Nephron progenitor cell (in vitro differentiated cells): ENCODE measurements at places on chromosomes 7 and 10.
A peak's percentile ranks its signal among the peaks of the same experiment; 100 is the strongest.

DNA sequence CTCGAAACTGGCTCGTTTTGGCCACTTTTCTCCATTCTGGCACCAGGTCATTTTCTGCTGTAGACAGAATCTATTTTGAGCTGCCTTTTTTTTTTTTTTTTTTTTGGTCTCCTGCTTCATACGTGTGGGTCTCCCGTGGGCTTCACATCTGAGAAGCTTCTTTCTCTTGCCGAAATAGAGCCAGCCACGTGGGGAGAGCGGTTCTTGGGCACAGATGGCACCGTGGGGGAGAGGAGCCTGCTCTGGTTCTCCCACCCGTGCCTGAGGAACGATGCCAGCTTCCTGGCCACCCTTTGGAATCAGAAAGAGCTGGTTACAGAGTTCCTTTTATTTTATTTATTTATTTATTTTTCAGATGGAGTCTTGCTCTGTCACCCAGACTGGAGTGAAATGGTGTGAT is 48.7 kb upstream of the OCM2 start:
- DNase-seq = no peak

DNA sequence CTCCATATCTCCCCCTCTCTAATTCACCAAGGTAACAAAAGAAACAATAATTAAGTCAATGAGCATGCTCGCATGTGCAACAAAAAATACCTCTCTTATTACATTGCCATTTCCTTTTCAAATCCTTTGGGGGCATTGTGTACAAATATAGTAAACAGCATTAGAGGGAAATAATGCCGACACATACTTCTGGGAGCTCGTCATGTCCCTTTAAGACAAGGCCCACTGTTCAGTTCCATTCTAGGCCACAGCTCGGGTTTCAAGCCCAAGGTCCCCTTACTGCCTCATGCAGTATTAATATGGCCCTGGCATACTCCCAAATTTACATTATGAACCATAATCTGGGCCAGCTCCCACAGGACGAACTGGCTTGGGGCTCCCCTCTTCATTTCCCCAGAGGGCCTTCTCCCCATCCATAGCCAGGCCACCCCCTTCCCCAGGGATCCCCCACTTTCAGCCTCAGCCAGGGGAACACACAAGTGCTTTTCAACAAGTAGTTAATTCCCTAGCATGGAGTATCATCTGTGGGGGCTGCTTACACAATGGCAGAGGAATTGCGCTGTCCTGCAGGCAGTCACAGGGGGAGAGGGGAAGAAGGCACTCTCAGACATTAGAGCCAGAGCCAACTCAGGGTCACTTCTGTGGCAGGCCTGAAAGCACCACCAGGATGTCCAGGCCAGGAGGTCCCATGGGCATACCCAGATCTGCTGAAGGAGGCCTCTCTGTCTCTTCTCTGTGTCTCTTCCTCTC is 110.6 kb downstream of the KCNMA1 start:
- no peak for DNase-seq

DNA sequence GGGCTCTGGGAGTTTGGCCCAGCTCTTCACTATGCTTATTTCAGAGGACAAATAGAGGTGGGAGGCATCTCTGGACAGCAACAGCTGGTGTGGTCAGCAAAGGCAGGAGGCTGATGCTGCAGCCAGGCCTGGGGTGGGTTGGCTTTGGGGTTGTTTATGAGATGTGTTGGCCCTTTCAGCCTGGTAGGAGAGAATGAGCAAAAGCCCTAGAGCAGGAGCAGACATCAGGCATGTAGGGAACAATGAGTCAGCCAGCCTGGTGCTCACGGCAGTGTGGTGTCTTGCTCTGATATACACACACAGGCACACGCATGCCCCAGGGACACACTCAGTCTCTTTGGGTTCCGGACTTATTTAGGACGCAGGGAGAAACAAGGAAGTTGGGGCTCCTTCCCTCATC is 157.1 kb downstream of the PRKCQ start:
- DNase-seq = no peak

DNA sequence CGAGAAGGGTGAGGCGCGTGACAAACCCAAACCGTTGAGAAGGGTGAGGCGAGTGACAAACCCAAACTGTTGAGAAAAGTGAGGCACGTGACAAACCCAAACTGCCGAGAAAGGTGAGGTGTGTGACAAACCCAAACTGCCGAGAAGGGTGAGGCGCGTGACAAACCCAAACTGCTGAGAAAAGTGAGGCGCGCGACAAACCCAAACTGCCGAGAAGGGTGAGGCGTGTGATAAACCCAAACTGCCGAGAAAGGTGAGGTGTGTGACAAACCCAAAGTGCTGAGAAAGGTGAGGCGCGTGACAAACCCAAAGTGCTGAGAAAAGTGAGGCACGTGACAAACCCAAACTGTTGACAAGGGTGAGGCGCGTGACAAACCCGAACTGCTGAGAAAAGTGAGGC is 25.0 kb downstream of the ESYT2 start:
- DNase-seq = no peak

DNA sequence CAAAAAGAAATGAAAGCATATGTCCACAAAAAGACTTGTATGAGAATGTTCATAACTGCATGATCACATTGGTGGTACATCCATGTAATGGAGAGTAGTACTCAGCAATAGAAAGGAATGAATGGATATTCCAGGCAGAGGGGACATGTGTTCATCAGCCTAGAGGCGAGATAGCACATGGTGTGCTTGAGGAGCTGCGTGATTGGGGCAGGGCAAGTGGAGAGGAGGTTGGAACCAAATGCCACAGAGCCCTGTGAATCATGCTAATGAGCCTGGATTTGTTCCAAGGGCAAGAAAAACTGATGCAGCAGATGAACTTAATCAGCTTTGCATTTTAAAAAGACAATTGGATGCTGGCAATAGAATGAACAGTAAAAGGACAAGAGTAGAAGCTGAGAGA is 73.3 kb downstream of the C10orf90 start:
- DNase-seq = no peak

DNA sequence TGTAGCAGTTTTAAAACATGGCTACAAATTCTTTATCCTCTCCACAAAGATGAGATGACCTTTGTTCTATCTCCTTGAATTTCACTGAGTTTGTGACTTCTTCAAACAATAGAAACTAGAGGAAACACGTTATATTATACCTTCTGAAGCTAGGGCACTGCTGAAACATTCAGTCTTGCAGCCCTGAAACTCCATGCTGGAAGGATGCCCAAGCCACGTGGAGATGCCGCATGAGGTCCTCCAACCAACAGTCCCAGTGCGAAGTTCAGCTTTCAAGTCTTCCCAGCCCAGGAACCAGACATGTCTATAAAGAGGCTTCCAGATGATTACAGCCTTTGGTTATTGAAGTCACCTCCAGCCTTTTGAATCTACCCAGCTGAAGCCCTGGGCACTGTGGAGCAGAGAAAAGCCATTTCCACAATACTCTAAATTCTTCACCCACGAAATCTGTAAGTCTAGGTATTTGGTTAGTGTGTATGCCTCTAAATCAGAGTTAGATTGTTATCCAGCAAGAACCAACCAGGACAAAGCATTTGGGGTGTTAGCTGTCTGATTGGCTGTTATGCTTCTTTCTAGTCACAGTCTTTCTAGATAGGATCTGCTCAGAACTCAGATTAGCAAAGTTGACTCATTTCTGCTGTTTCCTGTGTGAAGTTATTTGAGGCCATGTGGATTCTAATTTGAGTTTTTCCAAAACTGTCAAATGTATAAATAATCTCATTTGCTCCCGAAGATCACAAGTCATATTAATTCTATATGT is 186.5 kb upstream of the TMEM72 start:
- no peak for DNase-seq

GRCh38 chr10:114498413-114499111 is 94.3 kb upstream of the AFAP1L2 start:
- DNase-seq = no peak

GRCh38 chr7:150966002-150966401 is 12.1 kb downstream of the KCNH2 start:
- DNase-seq = no peak

- no peak for DNase-seq
Observed at GRCh38 chr7:41916450-41916927, 213.6 kb upstream of the INHBA start.

GRCh38 chr7:34160261-34160752 is 255.0 kb downstream of the BMPER start:
- DNase-seq = no peak

GRCh38 chr10:131480861-131481260 is 169.3 kb upstream of the TCERG1L start:
- DNase-seq = no peak

DNA sequence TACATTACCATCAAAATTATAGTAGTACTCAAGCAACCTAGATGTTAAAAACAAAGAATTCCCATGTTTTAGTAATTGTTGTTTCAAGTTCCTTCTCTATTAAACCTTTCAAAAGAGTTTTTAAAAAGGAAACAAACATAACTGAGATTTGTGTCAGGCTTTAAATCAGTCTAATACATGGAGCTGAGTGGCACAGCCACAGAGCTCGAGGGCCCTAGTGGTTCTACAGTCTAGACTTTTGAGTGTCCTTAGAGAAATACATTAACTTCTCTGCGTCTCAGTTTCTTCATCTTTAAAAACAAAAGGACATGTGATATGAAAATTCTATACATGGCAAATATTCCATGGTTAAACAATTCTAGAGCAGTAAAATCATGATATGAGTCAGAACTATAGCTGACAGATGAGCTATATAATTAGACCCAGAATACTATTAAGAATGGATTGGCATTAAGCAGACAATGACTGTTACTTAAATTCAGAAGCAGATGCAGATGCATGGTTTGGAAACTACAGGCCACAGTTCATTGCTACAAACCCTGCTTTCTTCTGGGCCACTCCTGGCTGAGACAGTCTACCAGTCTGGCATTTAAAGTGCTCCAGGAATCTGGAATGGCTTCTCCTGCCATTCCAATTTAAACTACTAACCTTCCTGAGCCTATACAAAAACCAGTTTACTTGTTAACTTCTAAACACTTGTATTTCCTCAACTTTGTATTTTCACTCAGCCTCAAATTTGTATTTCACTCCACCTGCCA is 77.4 kb downstream of the EPC1 start:
- DNase-seq = no peak

- peak; percentile 58 for DNase-seq
Observed at GRCh38 chr10:3068968-3069737, 1.8 kb downstream of the PFKP start.

DNA sequence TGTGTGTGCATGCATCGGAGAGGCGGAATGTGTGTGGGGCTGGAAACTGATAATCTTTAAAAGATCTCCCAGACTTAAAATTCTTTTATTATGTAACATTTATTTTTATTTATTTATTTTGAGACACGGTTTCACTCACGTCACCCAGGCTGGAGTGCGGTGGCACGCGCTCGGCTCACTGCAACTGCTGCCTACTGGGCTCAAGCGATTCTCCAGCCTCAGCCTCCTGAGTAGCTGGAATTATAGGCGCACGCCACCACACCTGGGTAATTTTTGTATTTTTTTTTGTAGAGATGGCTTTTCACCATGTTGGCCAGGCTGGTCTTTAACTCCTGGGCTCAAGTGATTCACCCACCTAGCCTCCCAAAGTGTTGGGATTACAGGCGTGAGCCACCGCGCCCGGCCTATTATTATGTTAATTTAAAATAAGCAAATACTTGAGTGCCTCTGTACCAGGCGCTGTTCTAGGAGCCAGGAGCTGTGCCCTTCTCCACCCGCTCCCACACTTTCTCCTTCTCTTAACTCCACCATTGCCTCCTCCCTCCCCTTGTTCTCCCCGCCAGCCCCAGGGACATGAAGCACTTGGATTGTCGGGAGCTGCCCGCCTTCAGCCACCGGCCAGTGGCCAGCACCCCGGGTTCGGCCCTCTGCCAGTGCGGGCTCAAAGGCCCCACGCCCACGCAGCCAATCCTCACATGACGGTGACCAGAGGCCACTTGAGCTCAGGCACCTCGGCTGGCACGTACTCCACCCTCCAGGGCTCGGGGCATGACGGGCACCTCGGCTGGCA is 163.6 kb downstream of the DNAJB6 start:
- DNase-seq = no peak

DNA sequence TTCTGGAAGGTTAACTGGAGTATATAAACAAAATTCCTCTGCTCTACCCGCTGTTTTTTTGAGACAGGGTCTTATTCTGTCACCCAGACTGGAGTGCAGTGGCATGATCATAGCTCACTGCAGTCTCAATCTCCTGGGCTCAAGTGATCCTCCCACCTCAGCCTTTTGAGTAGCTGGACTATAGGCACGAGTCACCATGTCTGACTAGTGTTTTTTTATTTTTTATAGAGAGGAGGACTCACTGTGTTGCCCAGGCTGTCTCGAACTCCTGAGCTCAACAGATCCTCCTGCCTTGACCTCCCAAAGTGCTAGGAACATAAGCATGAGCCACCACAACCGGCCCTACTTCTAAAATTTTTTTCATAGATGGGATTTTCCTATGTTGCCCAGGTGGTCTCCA is 2.2 kb downstream of the RAB18 start:
- no peak for DNase-seq

DNA sequence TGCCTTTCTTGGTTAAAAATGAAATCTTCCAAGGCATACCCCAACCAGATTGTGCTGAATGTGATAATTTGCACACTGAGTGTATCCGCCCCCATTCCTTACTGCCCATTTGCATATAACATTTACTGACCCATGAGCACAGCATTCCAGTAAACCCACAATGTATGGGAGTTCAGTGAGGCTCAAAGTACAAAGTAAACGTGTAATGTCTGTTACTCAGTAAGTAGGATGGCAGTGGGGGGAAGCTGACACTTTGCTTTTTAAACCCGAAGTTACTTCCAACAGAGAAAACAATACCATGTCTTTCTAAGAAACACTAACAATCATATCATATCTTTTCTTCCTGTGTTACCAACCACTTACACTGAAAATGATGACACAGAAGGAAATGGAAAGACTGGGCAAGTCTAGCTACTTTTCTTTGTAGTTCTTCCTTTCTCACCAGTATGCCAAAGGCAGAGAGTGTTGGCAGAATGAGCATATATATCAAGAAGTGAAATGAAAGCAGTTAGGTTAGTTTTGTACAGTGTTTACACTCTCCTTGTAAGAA is 27.1 kb upstream of the SOSTDC1 start:
- no peak for DNase-seq

- peak; percentile 87 for DNase-seq
Observed at GRCh38 chr7:132577206-132578049, 1.2 kb upstream of the PLXNA4 start.

DNA sequence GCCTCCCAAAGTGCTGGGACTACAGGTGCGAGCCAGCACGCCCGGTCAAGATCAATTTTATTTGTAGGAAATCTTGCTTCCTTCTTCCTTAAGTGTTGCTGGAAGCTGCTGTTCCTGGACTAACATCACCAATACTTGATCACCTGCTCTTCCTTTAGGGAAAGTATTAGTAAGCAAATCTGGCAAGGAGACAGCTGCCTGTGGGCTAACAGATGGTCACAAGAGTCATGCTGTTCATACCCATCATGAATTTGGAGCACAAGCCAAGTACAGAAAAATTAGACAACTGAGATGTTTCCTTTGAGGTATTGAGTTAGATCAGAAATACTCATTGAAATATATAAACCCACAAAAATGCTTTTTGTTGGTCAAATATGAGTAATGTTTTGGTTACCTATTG is 27.9 kb downstream of the BAIAP2L1 start:
- DNase-seq = no peak
